ENCODE measurements at places on chromosomes 16 and 17.

GRCh38 chr16:53892155-53892554 lies 188.2 kb downstream of the FTO start:
- peak; percentile 39 for DNase-seq

- no peak for DNase-seq
These were observed 70.4 kb upstream of the CLEC18A start for GRCh38 chr16:69880640-69881133.

DNA sequence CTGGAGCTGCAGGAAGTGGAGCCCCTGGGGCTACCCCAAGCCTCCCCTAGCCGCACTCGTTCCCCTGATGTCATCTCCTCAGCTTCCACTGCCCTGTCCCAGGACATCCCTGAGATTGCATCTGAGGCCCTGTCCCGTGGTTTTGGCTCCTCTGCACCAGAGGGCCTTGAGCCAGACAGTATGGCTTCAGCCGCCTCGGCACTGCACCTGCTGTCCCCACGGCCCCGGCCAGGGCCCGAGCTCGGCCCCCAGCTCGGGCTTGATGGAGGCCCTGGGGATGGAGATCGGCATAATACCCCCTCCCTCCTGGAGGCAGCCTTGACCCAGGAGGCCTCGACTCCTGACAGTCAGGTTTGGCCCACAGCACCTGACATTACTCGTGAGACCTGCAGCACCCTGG lies 4.1 kb upstream of the NRN1L start:
- DNase-seq, result no peak

DNA sequence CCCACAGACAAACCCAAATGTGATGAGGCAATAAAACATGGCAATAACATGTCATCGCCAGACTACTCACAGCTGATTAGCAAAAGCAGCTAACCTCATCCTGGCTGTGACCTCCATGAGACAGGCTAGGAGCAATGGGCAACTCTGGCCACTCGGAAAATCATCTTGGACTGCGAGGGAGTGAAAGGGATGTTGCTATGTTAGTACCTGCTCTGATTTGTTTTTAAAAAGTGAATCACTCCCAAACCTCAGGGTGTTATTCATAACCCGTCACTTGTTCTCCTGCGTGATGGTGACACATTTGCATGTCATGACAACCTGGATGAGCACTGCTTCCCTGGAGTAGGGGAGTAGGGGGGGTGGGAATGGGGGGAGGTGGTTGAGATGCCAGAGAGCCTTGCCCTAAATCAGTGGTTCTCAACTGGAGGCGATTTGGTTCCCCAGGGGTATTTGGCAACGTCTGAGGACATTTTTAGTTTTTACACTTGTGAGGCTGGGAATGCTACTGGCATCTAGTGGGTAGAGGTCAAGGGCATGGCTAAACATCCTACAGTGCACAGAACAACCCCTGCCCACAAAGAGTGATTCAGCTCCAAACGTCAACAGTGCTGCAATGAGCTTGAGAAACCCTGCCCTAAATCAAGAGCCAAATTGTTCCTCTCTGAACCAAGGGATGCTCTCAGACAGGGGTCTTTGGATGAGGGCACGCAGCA lies 241.7 kb downstream of the SOX9 start:
- DNase-seq, result no peak

Measured in glomerular endothelial cell (primary cell).